ENCODE measurements at places on chromosomes 12 and 14.

GRCh38 chr12:16347391-16348298 lies at the start of gene MGST1:
TSS of gene MGST1 (plus strand) at chr12:16347645. CDS start at chr12:16354253, 6,608 bp downstream.
- DNase-seq, result peak; percentile 89

GRCh38 chr12:100833282-100833681 lies 38.7 kb downstream of the ANO4 start:
- no peak for DNase-seq

GRCh38 chr12:27467641-27468040 lies 21.1 kb downstream of the SMCO2 start:
- no peak for DNase-seq

DNA sequence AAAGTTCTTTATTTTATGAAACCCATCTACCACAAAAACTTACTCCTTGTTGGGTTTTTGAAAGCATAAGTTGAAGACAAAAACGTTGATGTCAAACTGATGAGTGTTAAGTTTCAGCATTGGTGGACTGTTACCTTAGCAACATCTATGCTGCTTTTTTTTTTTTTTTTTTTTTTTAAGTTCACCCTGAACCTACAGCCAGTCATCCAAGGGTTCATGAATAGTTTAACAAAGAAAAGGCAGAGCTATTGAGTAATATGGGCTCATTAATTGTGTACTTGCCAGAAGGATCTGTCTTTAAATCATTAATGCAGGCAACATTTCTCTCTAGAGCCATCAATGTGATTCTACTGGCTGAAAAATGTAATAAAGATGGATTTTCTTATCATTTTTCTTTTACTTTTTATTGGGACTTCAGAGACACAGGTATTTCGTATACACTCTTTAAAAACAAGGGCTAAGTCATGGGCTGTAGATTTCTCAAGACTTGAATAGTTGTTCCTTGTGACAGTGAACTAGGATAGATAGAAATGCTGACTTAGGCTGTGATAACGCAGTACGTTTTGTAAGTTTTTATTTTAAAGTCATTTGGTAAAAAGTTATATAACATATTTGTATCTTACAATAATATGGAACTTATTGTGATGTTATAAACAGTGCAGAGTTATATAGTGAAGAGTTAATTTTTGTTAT lies at the start of gene PTPRQ:
TSS of gene PTPRQ (plus strand) at position 262 of the 693 bp plus-strand sequence. CDS start at position 373, 111 bp downstream.
- no peak for DNase-seq

DNA sequence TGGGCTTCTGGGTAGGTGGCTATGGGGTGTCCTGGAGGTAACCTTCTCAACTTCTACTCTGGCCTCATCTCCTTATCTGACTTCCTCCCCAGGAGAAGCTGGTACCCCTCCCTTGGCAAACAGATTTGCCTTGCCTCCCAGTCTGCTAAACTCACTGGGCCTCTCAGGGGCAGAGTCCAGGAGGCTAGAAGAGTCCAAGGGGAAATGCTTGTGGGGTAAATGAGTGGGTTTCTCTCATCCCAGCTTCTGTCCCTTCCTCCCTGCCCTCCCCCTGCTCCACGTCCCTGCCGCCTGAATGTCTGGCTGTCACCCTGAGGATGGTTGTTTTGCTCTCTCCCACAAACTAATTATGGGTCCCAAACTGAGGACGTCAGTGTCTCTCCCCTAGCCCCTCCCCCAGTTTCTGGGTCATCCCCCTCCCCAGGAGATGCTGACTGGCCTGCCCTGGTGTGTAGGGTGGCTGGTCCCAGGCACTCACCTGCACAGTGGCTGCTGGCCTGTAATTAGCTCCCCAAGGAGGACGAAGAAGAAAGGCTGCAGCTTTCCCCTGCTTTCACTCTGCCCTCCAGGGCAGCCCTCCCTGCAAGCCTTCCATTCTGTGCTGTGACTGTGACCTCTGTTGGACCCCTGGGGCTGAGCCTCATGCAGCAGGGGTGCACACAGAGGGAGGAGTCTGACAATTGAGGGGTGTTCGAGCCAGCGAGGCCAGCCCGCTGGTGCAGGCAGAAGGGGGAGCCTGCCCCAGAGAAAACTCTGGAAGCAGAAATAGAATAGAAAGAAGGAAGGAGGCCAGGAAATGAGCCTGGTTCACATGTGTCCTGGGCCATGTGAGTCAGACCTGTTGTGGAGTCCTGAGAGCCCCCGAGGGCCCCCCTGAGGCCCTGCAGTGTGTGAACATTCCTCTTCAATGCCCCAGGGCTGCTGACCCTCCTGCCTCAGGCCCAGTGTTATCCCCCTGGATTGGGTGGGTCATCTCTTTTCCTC lies at the start of gene LRP1-AS:
TSS of gene LRP1-AS (minus strand) at position 659 of the 984 bp plus-strand sequence.
- DNase-seq, result no peak

DNA sequence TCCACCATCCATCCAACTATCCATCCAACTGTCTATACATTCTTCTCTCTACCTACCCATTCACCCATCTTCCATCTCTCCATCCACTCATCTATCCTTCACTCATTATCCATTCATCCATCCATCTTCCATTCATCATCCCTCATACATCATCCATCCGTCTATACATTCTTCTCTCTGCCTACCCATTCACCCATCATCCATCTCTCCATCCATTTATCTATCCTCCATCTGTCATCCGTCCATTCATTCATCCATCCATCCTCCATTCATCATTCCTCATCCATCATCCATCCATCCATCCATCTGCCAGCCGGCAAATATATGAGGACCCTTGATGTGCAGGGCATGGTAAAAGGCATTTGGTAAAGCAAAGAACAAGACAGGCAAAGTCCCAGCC lies 25.2 kb downstream of the AACS start:
- DNase-seq, result no peak

- DNase-seq, result no peak
Observed at GRCh38 chr12:16562435-16562834, 43.5 kb downstream of the LMO3 start.

DNA sequence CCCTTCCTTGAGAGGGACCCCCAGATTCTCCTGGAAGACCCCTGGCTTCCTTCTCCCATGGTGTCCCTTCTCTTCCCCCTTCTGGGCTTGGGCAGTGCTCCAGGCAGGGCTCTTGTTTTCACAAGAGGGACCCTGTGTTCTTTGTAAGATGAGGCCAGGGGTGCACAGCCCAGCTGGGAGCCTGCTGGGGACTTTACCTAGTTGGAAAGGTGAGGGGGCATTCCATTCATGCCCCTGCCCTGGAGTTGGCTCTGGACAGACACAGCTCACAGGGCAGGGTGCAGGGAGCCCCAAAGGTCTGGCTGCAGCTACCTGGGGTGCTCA lies 31.2 kb downstream of the ISCA2 start:
- no peak for DNase-seq

DNA sequence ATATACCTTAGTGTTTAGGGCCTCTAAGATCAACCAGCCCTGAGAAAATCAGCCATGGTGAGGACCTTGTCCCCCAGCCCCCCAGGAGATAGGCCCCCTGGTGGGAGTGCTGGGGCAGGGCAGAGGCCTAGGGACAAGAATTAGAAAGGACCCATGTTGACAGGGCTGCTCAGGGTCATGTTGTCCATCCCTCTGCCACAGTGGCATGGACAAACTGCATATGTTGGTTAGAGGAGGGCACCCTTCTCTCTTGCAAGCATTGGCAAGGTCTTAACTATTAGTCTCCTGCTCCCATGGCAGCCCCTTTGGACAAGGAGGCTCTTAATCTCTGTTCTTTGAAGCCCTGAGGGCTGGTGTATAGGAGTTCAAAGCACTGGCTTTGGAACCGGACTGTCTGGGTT lies 755 bp upstream of the PTPN6 start:
- DNase-seq, result no peak
